ENCODE measurements at places on chromosomes 11 and 22.

- DNase-seq = no peak
These were observed 130.6 kb upstream of the MTNR1B start for GRCh38 chr11:92838759-92839310.

DNA sequence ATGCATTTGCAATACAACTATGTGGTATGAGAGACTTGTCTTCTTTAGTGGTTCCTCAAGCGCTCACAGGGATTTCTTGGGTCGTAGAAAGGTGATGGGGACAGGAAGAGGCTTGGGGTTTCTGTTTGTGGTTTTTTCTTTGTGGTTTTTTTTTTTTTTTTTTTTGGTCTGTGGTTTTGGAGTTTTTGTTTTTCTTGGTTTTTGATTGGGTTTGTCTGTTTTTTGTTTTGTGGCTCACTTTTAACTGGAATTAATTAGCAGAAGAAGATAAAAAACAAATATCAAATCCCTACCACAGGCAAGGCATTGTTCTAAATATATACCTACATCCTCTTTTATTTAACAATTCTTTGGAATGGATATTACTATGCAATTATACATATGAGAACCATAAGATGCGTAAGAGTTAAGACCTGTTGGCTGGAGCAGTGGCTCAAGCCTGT, 5.5 kb downstream of the TTC28 start:
- peak; percentile 11 for DNase-seq

GRCh38 chr22:17847360-17848078, 73.2 kb upstream of the BID start:
- no peak for DNase-seq

DNA sequence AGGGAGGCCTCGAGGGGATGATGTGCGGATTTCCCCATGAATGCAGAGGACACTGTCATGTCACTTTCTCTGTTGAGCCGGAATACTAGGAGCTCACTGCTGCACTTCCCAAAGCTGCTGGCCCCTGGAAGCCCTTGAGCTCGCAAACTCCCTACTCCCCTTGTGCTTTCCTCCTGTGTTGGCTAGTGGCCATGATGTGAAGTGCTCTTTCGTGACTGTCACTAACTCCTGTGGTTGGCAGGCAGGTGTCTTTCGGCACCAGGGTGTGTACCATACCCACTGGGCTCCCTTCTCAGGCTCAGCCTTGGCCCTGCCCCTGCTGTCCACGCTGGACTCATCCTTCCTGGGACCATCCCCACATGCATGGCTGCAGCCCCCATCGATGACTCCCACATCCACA, 86.2 kb downstream of the BTBD10 start:
- no peak for DNase-seq

DNA sequence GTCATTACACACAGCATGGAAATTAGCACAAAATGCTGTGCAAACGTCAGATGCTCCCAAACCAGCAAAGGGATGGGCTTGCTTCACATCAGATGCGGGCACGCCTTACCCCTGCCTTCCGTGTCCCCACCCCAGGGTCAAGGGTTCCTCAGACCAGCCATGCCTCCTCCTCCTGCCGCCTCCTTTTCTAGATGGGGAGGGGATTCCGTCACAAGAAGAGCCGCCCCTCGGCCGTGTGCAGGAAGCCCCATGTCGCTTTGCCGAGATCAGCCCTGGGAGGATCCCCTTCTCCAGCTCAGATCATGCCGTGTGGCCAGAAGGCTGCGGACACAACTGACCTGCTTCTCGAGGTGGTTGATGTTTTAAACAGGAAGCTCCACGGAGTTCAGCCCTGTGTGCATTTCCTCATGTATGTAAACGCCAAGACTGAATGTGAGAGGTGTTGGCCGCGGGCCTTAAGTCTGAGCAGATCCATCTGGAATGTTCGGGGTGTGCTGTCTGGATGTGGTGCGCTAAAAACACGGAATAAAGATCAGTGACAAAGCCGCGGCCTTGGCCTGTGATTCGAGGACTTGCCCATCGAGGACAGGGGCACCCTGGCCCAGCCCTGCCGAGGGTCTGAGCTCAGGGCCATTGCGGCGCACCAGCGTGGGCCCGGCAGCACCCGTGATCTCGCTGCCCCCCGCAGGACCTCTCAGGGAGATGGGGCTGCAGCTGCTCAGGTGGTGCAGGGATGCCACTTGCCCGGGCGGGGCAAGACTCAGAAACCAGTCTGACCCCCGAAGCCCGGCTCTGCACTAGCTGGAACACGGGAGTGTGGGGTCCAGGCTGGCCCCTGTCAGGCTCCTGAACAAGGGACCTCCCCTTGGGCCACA, 412.9 kb downstream of the TBC1D22A start:
- no peak for DNase-seq

DNA sequence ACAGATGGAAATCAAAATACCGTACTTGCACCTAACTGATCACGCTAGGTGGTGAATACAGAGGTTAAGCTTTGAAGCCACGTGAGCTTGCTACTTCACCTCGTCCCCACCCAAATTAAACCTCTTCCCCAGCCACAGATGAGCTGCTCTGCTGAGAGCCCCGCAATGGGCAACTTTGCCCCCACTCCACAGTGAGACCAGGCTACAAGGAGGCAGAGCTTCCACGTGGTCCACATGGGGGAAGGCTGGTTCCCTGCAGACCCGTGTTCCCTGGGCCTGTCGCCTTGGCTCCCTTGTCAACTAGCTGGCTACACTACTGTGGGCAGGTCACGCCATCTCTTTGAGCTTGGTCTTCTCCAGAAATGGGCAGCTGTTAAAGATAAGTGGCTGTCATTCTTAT, 10.9 kb downstream of the CD5 start:
- no peak for DNase-seq

DNA sequence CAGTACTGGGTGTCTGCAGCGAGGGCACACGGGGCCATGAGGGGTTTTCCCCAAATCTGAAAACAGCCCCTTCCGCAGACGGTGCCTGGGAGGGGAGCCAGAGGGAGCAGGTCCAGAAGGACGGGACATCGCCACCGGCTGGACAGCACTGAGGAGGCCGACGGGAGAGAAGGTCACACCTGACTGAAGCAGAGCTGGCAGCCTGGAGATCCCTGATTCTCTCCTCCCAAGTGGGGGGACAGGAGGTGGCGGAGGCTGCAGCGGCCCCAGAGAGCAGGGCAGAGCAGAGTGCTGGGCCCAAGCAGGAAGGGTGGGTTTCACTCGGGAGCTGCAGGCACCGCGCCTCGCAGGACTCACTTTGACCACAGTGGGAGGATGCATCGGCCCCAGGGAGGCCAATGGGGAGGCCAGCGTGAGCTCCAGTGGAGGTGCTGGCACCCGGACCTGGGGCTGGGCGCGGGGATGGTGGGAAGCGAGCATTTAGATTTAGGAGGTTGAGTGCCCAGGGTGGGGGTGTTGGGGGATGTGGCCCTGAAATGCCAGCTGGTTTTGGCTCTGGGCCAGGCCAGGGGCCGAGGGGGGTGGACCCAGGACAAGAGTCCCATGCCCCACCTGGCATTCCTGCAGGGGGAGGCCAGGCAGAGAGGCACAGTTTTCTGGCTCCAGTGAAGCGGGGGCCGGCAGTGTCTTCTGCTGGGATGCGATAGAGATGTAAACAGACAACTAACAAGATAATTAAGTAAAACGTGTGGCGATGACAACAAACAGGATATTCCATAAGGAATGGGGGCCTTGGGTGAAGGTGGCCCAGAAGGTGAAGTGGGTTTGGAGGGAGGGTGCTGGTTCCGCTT, 92.3 kb upstream of the FGF3 start:
- no peak for DNase-seq

GRCh38 chr22:21001601-21002325, at the start of gene THAP7:
THAP7 (minus strand) TSS chr22:21002118; CDS start chr22:21001911, 207 bp downstream.
- peak; percentile 92 for DNase-seq

GRCh38 chr11:128733440-128734102, 39.7 kb downstream of the FLI1 start:
- no peak for DNase-seq

All from stimulated activated CD4-positive, alpha-beta T cell treated with anti-CD3 and anti-CD28 coated beads, Interleukin-1b, Interleukin-23, amount 100 ng/mL, for 1 hour (primary cell).